ENCODE measurements at places on chromosomes 11 and 22. TPM values are rescaled to one million over a fixed set of nuclear protein-coding genes. Genes with fewer than 3 reads are reported as not detected.
A peak's percentile ranks its signal among the peaks of the same experiment; 100 is the strongest.

DNA sequence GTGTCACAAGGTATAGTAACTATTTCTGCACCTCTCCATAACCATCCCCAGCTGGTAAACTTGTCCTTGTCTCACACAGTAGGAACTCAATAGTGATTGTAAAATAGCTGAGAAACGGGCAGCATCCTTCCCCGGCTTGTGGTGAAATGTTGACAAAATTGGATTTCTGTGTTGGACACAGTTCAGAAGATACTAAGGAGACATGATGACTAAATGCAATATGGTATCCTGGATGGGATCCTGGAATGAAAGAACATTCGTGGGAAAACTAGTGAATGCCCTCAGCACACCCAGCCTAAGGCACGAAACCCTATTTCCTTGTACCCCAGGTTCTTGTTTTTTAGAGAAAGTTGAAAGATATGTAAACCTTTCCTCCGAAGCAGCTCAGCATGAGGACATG lies 18.8 kb upstream of the OPCML start:
- no peak for ATAC-seq

GRCh38 chr11:76240161-76240540 lies 33.8 kb upstream of the WNT11 start:
- no peak for ATAC-seq

DNA sequence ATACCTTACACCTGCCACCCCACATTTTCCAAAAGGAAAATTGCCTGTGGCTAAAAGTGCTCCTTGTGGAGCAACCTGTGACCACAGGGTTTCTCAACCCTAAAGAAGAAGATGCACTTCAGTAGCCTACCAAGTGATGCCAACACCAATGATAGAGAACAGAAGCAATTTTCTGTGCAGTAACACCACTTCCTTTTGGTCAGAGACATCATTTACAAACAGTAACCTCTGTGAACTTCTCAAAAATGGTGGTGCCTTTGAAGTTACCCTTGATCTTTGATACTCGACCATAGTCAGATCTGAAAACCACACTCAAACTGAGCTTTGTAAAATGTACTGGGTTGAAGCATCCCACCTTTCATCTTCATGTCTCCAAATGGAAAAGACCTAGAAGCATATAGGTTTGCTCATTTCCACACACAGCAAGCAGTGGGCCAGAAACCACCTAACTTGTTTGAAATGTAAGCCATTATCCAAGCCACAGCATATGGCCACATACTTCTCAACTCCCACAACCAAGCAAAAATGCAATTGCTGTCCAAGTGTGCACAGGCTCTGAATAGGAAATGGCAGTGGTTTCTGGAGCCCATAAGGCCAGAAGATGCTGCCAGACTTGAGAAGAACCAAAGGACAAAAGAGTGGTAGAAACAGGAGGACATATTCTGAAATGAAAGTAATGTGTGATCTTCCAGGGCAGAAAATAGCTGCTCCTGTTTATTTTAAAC lies 24.3 kb downstream of the MPPED2 start:
- ATAC-seq: no peak

- ATAC-seq: no peak
Measured at GRCh38 chr11:17719938-17720795, 796 bp downstream of the MYOD1 start.

GRCh38 chr11:131889146-131889577 lies 518.7 kb downstream of the NTM start:
- no peak for ATAC-seq

DNA sequence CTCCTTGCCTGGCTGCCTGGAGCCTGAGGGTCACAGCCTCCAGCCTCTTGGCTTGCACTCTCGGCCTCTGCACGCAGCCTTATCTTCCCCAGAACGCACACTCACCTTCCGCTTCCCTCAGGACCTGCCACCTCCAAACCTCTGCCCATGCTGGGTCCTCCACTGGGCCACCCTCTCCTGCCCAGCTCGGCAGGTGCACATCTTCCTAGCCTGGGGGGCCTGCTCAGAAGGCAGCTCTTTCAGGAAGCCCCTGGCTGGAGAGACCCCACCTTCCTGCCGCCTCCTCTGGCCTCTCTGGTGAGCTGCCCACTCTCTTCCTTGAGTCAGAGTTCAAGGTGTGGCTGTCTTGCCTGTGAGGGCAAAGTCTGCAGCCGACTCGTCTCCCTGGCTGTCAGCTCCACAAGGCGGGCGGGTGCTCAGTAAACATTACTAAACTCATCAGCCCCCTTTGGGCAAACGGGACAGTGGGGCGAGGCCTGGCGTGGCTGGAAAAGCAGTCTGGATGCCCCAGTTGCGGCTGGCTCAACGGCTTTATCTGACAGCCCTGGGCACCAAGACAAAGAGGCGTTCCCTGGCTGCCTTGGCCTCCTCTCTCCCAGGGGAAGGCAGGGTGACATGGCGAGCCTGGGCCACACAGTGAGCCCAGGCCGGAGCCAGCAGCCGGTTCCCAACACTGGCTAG lies 1.7 kb upstream of the LINC01488 start:
- ATAC-seq: peak; percentile 88

DNA sequence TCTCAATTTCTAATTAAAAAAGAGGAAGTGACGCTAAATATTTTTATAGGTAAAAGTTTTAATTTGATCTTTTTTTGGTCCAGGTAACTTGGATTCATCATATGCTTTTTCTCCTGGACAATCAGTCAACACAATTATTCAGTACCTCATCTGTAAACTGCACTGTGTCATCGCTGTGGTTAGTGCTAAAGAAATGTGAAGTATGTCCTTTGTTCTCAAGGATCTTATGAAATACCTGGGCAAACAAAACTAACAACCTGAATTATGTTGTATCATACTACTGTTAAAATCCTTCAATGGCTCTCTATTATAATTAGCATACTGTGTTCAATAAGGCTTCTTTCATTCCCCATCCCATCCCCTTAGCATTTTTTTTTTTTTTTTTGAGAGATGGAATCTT lies 19.9 kb upstream of the SCN3B start:
- ATAC-seq: peak; percentile 81

DNA sequence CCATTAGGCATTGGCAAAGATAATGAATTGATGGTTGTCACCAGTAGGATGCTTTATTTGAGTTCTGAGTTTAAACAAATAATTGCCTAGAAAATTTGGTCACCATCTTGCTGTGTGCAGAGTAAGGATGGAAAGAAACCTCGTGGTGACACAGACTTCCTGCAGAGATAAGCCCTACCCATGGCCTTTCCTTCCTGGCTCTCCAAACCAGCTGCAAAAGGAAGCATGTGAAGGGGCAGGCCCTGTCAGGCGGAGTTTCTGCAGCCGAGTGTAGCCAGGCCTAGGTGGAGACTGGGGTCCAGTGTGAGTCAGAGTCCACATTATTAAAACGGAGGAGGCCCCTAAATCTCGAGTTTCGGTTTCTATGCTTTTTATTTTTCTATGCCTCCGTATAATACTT lies 83.1 kb upstream of the ADSL start:
- no peak for ATAC-seq

- ATAC-seq: no peak
Measured at GRCh38 chr11:93169950-93170561, 27.7 kb downstream of the SLC36A4 start.

- no peak for ATAC-seq
Measured at GRCh38 chr22:40818192-40818746, 877 bp downstream of the SLC25A17 start.

DNA sequence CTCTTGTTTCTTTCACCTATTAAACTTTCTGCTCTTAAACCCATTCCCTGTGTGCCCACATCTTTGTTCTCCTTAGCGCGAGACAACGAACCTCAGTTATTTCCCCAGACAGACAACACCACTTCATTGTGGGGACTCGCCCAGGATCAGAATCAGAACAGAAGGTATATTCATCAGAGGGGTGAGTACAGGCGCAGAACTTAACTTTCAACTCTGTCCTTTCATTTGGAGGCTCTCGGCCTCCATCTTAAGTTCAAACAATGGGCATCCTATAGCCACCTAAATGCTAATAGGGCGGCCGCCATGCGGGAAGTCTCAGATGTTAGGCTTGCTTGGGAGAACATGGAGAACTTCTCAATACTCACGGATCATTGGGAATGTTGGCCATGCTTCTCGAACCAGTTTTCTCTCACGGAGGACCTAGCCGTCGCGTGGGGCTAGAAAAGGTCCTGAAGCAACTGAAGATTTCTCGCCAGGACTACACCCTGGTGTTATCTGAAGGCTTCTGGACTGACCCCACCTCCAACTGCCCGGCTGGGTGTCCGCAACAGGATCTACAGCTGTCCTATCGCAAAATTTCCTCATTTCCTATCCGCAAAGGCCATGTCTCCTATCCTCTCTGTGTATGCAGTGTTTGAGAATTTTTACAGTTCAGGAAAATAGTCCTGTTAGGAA lies 13.4 kb upstream of the HYLS1 start:
- ATAC-seq: no peak

SIDT2 gene
- total RNA-seq: 9.8 TPM

PACS1 gene
- 41.7 TPM for total RNA-seq

Measured in esophagus mucosa (tissue), 1 donor.